ENCODE measurements at places on chromosomes 2 and 18.

GRCh38 chr2:232398293-232399034, 8.2 kb upstream of the ALPG start:
- DNase-seq, result no peak

GRCh38 chr2:75462721-75463120, 98.0 kb downstream of the EVA1A start:
- no peak for DNase-seq

- no peak for DNase-seq
These were observed 30.1 kb downstream of the SLC8A1 start for GRCh38 chr2:40421631-40422297.

DNA sequence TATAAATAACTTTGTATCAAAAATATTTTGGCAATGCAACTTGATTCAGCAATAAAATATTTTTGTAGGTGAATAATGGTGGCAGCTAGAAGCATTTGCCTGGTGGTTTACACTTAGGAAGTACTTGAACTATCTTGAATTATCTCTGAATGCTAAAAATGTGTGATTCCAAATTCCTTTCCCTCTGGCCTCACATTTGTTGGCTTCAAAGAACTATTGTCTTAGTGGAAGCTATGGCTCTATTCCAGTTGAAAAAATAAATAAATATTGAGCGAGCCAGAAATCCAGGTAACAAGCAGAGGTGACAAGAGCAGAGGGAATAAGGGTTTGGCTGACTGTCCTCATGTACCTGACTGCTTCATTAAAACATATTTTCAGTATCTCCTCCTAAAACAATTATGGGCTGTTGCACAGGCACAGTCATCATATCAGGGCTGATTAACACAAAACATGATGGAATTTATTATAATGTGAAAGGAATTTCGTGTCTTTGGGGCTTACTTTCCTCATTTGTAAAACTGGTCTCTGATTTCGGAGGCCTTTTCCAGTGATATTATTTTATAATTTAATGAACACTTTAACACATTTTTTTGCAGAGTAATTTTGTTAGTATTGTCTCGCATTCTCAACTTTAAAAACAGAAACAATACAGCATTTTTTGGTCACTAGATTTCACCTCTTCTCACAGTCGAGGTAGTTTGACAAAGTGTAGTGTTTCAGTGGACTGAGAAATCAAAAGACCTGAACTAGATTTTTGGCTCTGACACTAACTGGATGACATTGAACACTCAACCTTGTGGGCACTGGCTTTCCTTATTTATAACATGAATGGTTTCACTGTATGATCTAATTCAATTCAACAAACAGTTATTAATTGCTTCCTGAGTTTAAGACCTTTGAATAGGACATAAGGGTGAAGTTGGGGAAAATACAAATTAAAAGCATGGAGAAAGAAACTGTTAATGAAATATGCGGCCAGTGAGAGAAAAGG, 7.8 kb upstream of the CAVIN2 start:
- no peak for DNase-seq

GRCh38 chr2:219537657-219538488, 5.7 kb downstream of the CHPF start:
- DNase-seq, result no peak

DNA sequence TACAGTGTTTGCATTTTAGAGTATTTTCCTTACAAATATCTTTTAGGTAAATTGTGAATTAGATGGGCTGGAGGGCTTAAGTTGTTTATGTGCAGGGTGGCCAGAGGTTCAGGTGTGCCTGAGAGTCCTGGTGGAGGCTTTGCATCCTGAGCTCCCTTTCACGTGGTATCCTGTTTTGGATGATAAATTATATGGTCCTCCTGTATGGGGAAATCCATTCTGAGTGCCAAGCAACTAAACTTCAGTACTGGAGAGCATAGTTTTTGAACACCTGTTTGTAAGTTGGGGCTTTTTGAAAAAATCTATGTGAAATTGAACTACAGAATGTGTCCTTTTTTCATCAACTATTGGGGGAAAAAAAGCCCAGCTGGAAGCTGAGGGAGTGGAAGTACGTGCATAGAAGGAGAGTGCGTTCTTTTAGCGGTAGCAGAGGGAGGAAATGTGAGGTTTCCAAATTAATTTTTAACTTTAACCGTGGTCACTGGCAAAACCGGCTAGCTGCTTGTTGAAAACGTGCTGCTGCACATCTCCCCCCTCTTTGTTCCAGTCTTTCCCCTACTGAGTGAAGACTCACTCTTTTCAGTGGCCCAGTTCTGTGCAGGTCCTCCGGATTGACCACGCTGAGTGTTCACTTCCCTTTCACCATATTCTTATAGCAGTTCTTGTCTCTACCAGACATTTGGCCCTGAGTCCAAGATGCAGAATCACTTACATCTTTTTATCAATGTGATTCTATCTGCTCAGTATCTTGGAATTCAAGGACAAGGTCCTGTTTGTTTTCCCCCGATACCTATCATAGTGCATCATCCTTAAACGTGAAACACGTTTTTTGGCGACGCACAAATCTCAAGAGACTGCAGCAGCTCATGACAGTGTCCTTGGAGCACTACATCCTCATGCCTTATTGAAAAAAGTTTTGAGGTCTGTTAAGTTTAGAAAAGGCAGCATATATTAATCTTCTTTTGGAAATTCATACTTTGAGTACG, 15.3 kb downstream of the CNOT11 start:
- no peak for DNase-seq

DNA sequence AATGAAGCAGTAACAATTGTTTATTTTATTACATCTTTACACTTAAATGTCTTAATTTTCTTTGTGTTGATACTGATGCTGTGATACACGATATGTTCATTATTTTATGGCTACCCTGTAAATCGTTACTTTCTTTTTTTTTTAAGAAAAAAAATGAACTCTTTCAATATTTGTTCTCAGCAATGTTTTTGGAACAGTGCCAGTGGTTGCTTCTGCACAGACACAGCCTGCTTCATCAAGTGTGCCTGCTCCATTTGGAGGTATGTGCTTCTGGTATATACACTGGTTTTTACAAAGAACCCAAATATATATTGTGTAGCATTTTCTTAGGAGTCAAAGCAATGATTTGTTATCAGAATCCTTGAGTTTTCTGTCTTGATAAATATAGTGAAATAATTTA, 62.2 kb upstream of the SCYGR2 start:
- DNase-seq, result no peak

- DNase-seq, result no peak
These were observed 4.5 kb downstream of the CERS6 start for GRCh38 chr2:168460571-168460970.

DNA sequence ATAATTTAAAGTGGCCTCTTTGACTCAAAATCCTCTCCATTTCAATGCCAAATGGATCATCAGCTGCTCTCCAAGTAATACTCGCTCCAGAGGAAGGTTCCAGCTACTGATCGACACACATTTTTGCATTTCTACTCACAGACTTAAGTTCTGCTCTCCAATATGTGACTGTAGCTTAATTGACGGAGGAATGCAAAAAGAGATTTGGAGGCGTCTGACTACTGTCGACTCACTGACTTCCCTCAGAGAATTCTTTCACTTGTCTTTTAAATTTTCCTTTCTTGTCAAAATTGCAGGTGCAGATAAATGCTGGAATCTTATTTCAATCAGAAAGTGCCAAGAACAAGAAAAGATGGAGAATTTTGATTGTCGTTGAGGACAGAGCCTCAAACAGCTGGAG, 84.1 kb upstream of the PAPOLG start:
- no peak for DNase-seq

- DNase-seq, result no peak
These were observed 16.5 kb downstream of the SCLY start for GRCh38 chr2:238077292-238077691.
